ENCODE measurements at places on chromosomes 4 and X. TPM values are rescaled to one million over a fixed set of nuclear protein-coding genes. Genes with fewer than 3 reads are reported as not detected.

- H3K36me3 ChIP-seq: peaks cover 11% of the 10 kb centered on the region
- peak overlapping the region; percentile 91 for H3K27ac ChIP-seq
- DNase-seq: peak; percentile 67
- peaks cover 9% of the 10 kb centered on the region for H3K4me1 ChIP-seq
Measured at GRCh38 chrX:153947009-153947769, 2.7 kb upstream of the RENBP start.

DNA sequence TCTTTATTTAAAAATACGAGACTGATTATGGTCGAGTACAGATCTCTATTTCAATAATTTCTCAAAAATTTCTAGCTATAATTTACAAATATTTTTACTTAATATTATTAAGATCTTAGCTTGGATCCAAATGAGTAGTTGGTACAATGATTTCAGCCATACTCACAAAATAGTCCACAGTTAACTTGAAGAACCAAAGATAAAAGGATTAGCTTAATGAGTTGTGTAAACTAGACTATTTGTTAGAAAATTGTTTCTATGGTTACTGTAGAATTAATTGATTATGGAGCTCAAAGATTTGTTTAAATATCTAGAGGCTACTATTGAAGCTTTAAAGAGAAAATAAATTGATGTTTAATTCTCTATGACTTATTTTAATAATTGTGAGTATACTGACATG lies 1.6 kb downstream of the UGT2B10 start:
- no peak overlapping the region for H3K27ac ChIP-seq
- no peak for DNase-seq
- no peak overlapping the region for H3K4me3 ChIP-seq

DNA sequence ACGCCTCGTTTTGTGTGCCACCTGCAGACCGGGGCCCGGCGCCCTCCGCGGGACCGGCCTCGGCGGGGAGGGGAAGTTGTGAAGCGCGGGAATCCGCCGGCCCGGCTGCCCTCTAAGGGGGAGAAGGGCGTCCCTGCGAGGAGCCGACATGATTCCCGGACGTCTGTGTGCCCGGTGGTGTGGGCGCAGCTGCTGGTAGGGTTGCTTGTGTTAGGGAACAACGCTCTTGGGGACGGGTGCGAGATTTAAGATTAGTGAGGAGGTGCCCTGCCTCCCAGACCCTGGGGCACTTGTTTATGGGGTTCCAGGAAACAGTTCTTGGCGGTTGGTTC lies 627 bp downstream of the CDKN2AIP start:
- peak overlapping the region; percentile 99 for H3K4me3 ChIP-seq
- H3K27ac ChIP-seq: peak overlapping the region; percentile 99
- peaks cover 2% of the 10 kb centered on the region for H3K27me3 ChIP-seq
- no peak for DNase-seq
- peaks cover 45% of the 10 kb centered on the region for H3K4me1 ChIP-seq
- peaks cover 40% of the 10 kb centered on the region for H3K36me3 ChIP-seq

- DNase-seq: no peak
- no peak overlapping the region for H3K4me3 ChIP-seq
- H3K27me3 ChIP-seq: no peaks in the 10 kb centered on the region
- no peak overlapping the region for H3K27ac ChIP-seq
Measured at GRCh38 chrX:66601522-66601921, 37.4 kb downstream of the EDA2R start.

DNA sequence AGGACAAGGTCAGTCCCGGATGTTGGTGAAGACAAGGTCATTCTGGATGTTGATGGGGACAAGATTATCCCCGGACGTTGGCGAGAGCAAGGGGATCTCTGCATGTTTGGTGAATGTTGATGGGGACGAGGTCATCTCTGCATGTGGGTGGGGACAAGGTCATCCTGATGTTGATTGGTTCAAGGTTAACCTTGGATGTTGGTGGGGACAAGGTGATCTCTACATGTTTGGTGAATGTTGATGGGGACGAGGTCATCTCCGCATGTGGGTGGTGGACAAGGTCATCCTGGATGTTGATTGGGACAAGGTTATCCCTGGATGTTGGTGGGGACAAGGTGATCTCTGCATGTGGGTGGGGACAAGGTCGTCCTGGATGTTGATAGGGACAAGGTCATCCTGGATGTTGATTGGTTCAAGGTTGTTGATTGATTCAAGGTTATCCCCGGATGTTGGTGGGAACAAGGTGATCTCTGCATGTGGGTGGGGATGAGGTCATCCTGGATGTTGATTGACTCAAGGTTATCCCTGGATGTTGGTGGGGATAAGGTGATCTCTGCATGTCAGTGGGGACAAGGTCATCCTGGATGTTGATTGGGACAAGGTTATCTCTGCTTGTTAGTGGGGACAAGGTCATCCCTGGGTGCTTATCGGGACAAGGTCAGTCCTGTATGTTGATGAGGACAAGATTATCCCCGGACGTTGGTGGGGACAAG lies 28.8 kb upstream of the PLCXD1 start:
- no peak overlapping the region for H3K4me3 ChIP-seq
- peaks cover 2% of the 10 kb centered on the region for H3K27me3 ChIP-seq
- peaks cover 13% of the 10 kb centered on the region for H3K4me1 ChIP-seq

DNA sequence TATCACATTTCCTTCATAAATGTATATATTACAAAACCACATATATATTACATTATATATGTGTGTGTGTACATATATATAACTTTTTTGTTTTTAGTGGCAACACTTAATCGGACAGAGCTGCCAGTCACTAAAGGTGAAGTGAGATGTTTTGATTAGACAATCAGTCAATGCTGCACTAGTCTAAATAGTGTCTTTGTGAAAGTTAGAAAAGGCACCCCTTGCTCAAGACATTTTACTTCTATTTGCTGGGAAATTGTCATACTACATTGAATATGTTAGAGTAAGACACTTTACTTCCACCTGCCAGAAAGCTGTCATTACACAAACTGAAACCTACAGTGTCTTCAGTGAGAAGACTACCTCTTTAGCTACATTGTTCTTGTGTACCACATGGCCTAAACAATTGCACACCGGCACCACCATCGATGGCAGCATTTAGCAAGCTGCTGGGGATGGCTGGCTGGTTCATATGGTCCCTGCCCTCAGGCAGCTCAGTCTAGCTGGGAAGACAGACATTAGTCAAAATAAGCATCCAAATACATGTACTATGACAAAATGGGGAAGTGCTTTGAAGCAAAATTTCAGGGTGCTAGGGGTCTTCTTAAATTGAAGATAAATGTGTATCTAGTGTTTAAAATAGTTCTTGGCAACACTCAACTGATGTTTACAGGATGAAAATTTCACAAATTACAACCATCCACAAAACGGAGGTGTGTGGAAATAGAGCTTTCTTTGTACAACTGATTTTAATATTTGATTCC lies 148.1 kb upstream of the GATB start:
- H3K4me3 ChIP-seq: no peak overlapping the region
- no peak overlapping the region for H3K27ac ChIP-seq
- peaks cover under 1% of the 10 kb centered on the region for H3K27me3 ChIP-seq
- no peaks in the 10 kb centered on the region for H3K36me3 ChIP-seq

GRCh38 chr4:154623436-154623835 lies 11.0 kb upstream of the FGG start:
- no peaks in the 10 kb centered on the region for H3K4me1 ChIP-seq
- no peak overlapping the region for H3K4me3 ChIP-seq
- H3K27ac ChIP-seq: no peak overlapping the region
- H3K36me3 ChIP-seq: no peaks in the 10 kb centered on the region
- H3K27me3 ChIP-seq: peaks cover 23% of the 10 kb centered on the region
- no peak for DNase-seq

- H3K36me3 ChIP-seq: no peaks in the 10 kb centered on the region
- H3K4me1 ChIP-seq: no peaks in the 10 kb centered on the region
- DNase-seq: no peak
- H3K27me3 ChIP-seq: no peaks in the 10 kb centered on the region
- no peak overlapping the region for H3K27ac ChIP-seq
Measured at GRCh38 chr4:176444741-176445140, 125.0 kb downstream of the SPCS3 start.

DNA sequence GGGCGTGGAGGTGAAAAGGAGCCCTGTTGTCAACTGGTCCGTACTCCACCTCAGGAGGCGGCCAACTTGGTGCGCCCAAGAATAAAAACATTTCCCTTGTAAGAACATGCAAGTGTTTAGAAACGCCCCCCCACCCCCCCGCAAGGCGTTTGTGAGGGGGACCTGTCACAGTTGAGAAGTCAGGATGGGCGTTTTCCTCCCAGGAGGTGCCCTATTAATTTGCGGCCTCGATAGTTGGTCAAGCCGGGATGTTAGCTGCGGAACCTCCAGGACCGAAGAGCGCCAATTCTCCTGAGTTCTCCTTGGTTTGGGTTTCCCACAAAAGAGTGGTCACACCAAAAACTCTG lies 651 bp upstream of the SAP30 start:
- peak; percentile 22 for DNase-seq
- peaks cover 66% of the 10 kb centered on the region for H3K4me1 ChIP-seq
- peak overlapping the region; percentile 99 for H3K27ac ChIP-seq

- no peak overlapping the region for H3K27ac ChIP-seq
- DNase-seq: no peak
- no peak overlapping the region for H3K4me3 ChIP-seq
- H3K4me1 ChIP-seq: no peaks in the 10 kb centered on the region
Measured at GRCh38 chr4:16492872-16493271, 266.6 kb upstream of the TAPT1 start.

- no peaks in the 10 kb centered on the region for H3K4me1 ChIP-seq
- no peaks in the 10 kb centered on the region for H3K27me3 ChIP-seq
- no peak overlapping the region for H3K4me3 ChIP-seq
- no peak overlapping the region for H3K27ac ChIP-seq
- DNase-seq: no peak
Measured at GRCh38 chr4:150931796-150932195, 83.3 kb downstream of the LRBA start.

The DCAF8L2 gene
- total RNA-seq: not detected

The PAK3 gene
- not detected for total RNA-seq

The HSFX4 gene
- total RNA-seq: not detected

The TCEAL6 gene
- not detected for total RNA-seq

The KCNIP4 gene
- total RNA-seq: not detected
